ENCODE measurements at places on chromosomes 4 and X.

DNA sequence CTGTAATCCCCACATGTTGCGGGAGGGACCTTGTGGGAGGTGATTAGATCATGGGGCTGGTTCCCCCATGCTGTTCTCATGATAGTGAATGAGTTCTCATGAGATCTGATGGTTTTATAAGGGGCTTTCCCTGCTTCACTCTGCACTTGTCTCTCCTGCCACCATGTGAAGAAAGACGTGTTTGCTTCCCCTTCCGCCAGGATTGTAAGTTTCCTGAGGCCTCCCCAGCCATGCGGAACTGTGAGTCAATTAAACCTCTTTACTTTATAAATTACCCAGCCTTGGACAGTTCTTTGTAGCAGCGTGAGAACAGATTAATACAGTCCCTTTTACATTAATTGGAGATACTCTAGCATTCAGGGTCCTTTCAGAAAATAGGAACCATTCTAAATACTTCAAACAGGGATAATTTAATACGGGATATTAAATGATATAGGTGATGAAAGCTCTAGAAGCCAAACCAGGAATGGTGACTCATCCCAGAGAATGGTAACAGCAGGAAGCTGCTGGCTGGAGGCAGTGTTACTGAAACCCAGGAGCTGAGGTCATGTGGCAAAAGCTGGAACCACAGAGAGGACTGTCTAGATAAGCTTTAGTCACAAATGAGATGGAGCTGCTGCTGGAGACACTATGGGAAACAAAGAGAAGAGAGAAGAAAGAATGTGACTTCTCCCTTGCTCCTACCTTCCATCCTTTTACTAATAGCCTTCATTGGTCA, 57.3 kb downstream of the GSTCD start:
- no peak for DNase-seq

GRCh38 chr4:151260526-151260925, 16.4 kb upstream of the PRSS48 start:
- DNase-seq: no peak

DNA sequence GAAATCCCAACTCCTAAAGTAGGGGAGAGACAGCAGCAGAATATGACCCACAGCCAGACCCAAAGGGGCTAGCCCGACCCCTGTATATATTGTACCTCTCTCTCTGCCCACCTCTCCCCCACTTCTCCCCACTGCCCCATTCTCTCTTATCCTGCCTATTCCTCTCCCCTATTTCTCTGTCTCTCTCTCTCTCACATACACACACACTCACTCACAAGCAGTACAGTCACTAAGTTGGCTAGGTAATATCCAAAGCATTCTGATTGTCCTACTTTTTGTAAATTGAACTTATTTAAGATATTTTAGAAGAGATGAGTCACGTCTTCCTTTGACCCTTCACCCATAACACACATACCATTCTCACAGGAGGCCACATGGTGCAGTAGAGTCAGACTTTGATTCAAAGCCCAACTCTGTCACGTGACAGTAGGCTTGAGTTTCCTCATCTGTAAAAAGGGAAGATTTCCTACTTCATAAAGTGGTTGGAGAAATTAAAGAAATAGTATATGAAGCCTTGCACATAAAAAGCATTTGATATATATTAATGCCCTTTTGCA, 29.5 kb downstream of the SRPX2 start:
- no peak for DNase-seq

DNA sequence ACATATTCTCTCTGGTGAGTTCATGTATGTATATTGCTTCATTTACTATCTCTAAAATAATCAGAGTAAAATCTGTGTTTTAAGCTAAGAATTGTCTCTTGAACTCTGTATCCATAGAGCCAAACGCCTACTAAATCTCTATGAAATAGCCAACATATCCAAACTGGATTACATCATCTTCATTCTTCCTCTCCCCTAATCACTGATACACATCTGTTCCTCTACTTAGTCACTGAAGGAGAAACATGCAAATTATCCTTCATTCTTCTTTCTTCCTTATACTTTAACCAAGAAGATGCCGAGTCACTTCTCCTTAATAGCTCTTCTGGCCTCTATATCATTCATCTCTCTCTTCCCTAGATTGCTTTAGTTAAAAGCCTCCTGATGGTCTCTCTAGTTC, 630.4 kb upstream of the FTHL17 start:
- no peak for DNase-seq
